ENCODE measurements at places on chromosomes 12 and 14.

DNA sequence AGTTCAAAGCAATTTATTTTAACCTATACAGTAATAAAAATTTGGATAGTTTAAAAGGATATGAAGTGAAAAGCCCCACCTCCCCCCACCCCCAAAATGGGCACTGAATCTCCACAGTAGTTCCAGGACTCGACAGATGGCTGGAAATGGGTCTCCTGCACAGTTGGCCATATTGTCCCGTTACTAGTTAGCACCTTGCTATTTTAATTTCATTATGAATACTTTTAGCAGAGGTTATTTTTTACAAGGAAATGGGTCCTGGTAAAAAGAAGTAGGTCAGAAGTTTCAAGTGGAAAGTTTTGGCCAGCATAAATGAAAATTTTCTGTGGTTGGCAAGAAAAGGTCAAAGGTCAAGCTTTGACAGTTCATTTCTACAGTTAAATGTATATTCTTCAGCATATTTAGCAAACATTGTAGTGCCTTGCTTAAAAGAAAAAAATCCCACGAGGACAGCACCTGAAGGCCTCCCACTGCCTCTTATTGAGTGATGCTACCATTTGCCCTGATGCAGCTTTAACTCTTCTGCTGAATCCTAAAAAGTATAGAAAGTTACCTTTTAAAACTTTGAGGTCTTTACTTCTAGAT is 28.3 kb downstream of the MTHFD1 start:
- no peak for DNase-seq

DNA sequence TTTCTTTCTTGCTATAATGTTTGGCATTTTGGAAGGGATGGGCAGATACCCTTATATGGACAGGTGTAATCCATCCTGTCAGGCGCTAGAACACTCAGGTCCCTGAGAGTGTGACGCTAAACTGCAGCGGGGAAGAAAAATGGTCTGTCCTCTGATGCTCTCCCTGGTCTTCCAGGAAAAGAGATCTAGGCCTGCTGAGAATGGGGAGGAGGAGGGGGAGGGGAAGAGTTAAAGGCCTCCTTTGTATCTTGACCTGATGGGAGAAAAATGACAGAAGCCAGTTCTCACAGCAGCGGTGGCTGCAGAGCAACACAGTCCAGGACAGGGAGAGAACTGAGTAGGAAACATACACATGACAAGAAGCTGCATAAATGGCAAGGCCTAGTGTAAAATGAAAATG is 61.1 kb downstream of the RPS6KA5 start:
- no peak for DNase-seq

GRCh38 chr14:65043893-65044595 is 57.3 kb downstream of the FNTB start:
- no peak for DNase-seq

GRCh38 chr12:102816816-102817434 is 100.1 kb downstream of the PAH start:
- DNase-seq = no peak

DNA sequence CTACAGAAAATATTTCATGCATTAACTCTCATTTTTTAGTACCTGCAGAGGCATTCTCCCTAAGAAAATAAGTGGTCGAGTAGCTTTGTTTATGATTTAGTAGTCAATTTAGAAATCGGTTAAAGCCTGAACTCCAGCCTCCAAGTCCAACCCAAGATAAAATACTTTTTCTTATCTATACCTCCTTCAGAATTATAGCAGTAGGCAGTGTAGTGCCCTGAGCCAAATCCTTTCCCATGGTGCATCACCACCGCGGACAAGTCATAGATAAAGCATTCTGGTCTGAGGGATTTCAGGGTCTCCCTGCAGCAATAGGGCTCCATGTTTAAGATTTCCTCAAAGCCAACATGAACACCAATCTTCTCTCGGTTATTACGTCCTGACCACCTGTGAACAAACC is 30.5 kb downstream of the USP44 start:
- no peak for DNase-seq

DNA sequence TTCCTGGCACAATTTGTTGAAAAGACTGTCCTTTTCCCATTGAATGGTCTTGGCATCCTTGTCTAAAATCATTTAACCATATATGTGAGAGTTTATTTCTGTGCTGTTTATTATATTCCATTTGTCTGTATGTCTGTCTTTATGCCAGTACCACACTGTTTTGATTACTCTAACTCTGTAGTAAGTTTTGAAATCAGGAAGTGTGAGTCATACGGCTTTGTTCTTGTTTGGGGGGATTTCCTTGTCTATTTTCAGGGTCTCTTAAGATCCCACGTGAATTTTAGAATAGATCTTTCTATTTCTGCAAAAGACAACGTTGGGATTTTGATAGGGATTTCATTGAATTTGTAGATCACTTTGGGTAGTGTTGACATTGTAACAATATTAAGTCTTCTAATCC is 88.5 kb downstream of the MYRFL start:
- no peak for DNase-seq

DNA sequence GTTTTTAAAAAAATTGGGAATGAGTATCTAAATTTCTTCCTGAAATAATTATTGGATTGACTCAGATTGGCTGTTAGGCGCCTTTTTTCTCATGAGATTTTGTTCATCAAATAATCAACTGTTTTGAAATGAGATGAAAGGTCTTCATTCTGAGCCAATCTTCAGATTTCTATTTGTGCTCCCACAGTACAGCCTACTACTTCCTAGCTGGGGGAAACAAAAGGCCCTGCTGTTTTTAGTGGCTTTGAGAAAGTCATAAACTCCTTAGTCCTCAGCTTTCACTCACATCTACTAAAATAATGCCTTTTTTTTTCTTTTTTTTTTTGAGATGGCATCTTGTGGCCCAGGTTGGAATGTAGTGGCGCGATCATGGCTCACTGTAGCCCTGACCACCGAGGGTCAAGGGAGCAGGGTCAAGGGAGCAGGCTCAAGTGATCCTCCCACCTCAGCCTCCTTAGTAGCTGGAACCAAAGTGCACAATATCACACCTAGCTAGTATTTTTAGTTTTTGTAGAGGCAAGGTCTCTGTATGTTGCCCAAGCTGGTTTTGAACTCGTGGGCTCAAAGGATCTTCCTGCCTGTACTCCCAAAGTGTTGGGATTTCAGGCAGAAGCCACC is 15.2 kb downstream of the NACA start:
- DNase-seq = no peak

DNA sequence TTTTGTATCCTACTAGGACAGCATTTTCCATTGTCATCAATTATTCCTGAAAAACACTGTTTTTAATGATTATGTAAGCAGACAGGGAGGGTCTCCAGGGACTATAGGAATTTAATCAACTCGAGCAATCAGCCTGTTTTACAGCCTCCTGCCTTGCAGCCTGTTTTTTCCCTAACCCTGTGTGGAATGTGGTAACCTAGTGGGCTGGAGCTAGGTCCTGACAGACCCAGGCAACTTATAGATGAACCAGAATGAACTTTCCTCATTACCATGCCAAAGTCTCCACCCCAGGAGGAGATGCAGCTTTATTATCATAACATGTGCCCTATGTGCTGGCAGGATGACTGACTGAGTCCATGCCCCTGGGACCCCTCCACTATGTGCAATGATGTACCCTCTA is 375.1 kb downstream of the BMP4 start:
- no peak for DNase-seq

GRCh38 chr12:91833780-91834359 is 311.8 kb downstream of the BTG1 start:
- DNase-seq = no peak

- no peak for DNase-seq
These were observed 994.1 kb upstream of the TMEM132C start for GRCh38 chr12:127272864-127273263.

GRCh38 chr12:130816097-130816496 is 23.0 kb downstream of the STX2 start:
- DNase-seq = no peak

DNA sequence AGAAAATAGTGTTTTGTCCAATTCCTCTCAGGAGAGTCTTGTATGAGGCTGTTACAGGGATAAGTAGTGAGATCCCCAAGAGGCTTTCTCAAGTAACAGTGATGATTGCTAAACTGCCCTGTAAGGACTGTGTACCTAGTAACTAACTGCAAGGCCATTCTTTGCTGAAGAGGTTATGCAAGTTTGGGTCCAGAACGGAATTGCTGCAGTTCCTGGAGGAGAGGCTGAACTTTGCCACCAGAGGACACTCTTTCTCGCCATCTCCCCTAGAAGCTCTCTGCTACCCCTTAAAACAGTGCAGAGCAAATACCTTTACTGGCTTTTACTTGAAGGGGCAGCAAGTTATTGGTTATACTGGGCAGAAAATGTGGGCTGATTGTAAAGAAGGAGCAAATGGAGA is 180.0 kb downstream of the RBM19 start:
- DNase-seq = no peak

DNA sequence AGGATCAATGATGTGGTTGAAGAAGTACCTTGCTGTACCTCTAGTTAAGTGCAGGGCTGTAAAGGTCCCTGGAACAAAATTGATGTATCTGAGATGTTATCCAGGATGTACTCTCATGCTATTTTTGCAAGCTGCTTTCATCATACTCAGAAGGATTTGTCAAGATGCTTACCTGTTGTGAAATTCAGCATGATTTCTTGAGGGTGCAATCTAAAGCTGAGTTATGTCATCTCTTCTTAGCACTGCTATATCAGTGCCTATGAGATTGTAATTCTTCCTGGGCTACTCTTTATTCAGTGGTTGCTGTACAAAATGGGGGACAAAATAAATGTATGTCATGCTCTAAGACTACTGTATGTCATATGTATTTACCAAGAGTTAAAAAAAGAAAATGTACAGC is 340.7 kb upstream of the LMO3 start:
- no peak for DNase-seq

DNA sequence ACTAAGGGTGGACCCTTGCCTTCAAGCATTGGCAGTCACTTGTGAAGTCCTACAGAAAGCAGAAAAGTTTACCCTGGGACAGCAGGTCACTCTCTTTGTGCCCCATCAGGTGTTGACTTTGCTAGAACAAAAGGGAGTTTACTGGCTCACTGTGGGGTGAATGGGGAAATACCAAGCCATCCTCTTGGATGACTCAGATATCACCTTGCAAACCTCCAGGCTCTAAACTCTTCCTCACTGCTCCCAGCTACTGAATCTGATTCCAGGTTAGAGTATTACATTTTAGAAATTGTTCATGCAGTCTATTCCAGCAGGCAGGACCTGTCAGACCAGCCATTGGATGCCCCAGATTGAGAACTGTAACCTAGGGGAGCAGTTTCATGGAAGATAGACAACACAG is 7.3 kb upstream of the EDDM3B start:
- no peak for DNase-seq

DNA sequence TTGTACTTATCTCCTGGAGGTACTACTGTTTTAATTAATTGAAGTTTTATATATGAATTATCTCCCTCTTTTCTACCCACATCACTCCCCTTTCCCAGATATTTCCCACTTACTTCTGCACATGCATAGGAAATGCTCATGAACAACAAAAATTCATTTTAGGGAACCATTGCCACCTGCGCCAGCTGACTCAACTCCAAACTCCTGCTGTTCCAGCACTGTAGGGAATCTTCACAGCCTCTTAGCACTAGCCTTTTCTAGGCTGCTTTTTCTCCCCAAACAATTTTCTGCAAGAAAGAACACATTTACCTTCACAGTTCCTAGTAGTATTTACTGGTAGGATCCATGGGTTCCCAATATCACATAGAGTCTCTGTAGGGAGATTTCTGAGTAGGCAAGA is 268.4 kb downstream of the LRFN5 start:
- no peak for DNase-seq

GRCh38 chr14:53035336-53036210 is 84.7 kb upstream of the FERMT2 start:
- no peak for DNase-seq

GRCh38 chr12:88945051-88945732 is 364.9 kb upstream of the KITLG start:
- DNase-seq = no peak

DNA sequence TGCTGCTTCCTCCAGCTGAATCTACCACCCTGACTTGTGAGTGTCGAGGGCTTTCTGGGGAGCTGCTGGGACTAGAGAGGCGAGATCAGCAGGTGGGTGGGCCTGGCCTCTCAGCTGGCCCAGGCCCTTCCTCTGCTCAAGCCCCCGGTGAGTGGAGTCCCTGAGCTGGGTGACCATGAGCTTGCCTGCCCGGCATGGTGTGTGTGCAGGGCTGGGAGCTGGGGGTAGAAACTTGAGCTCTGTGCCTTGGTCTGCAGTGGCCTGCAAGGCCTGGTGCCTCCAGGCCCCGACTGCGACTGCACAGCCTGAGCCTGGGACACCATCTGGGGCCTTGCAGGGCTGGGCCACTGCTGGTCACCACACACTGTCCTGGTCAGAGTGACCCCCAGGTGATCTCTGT is 67.4 kb downstream of the KIF26A start:
- no peak for DNase-seq

DNA sequence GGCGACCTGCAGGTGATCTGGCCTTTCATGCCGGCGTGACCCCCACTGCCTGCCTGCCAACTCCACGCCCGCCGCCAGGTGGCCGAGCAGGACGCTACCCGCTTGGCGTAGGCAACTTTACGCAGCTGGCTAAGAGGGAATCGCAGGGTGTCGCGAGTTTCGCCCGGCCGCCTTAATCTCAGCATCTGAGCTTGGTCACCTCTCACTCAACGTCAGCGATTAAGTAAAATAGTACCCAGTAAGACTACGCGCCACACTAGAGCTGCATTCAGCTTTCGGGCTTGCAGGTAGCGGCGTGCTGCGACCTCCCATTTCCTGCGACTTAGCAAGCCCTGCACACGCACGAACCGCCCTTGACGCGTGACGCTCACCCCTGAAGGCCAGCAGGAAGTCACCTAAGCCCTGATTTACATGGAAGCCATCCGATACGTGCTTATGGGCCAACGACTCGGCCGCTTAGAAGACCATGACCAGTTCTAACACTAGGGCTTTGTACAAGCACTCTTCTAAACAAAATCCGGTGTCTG is 33.2 kb downstream of the WBP11 start:
- DNase-seq = peak; percentile 79

All from activated CD8-positive, alpha-beta memory T cell treated with anti-CD3 and anti-CD28 coated beads for 1 hour (primary cell).